Renal pelvis (tissue), 12 donors: ENCODE measurements at places on chromosomes 3 and 15. TPM values are rescaled to one million over a fixed set of nuclear protein-coding genes. Genes with fewer than 3 reads are reported as not detected.

DNA sequence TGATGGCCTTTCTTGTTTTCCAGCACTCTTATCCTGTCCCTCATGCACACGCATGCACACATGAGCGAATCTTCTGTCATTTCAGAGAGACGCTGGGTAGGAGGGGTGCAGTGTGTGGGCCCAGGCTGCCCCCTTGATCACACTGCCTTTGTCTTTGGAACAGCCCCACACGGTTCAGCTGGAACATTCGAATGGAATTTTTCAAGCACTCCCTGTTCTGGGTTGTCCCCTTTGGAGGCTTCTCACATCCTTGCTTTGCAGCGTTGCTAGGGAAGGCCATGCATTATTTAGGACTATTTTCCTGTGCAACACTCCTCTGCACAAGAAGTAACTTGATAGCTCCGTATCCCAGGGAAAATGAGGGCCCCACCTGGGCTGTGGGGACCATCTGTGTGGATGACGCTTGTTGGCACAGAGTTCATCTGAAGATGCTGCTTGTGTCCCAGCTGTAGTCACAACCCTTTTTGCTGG lies 78.4 kb downstream of the SPSB4 start:
- DNase-seq: peak; percentile 61

- DNase-seq: no peak
Observed at GRCh38 chr15:59886441-59886840, 117.7 kb upstream of the FOXB1 start.

DNA sequence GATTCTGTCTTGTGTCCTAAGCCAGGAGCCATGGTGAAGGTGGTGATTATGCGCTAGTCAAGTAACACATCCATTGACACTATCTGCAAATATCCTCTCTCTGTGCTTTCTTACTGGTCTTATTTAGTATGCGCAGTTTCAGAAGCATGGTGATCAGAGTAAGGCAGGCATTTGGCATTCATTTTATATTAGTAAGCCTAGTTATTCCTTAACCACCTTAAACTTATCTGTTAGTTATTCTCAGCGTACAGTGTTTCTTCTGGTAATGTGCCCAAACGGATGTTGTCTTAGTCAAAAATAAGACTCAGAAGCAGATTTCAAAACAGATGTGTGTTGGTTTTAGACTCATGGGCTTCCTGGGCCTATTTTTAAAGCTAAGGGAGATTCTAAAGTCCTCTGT lies 329.2 kb downstream of the GRM7 start:
- no peak for DNase-seq

GRCh38 chr3:42088803-42089530 lies 2.2 kb upstream of the TRAK1 start:
- no peak for DNase-seq

DNA sequence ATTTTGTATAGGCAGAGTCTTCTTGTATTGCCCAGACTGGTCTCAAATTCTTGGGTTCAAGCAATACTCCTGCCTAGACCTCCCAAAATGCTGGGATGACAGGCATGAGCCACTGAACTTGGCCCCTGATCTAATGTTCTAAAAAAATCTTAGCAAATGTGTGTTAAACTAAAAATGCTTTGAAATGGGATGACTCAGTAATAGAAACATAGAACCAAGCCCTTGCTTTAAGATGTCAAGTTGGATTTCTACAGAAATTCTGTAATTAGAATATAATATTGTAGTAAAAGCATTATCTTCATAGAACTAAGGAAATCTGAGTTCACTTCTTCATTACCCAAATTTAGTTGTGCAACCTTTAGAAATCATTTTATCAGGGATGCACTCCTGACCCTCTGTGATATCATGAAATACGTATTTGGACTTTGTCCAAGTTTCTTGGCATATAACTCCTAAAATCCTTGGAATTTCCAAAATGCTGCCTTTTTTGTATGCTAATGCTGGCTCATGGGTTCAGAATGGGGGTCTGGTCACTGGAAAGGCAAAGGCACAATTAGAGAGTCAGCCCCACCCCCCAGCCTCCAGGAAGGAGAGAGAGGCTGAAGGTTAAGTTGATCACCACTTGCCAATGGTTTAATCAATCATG lies 217.3 kb downstream of the TP63 start:
- DNase-seq: no peak

- no peak for DNase-seq
Observed at GRCh38 chr3:147449669-147450068, 40.5 kb downstream of the ZIC1 start.

- no peak for DNase-seq
Observed at GRCh38 chr3:129683201-129683600, 76.7 kb upstream of the PLXND1 start.

DNA sequence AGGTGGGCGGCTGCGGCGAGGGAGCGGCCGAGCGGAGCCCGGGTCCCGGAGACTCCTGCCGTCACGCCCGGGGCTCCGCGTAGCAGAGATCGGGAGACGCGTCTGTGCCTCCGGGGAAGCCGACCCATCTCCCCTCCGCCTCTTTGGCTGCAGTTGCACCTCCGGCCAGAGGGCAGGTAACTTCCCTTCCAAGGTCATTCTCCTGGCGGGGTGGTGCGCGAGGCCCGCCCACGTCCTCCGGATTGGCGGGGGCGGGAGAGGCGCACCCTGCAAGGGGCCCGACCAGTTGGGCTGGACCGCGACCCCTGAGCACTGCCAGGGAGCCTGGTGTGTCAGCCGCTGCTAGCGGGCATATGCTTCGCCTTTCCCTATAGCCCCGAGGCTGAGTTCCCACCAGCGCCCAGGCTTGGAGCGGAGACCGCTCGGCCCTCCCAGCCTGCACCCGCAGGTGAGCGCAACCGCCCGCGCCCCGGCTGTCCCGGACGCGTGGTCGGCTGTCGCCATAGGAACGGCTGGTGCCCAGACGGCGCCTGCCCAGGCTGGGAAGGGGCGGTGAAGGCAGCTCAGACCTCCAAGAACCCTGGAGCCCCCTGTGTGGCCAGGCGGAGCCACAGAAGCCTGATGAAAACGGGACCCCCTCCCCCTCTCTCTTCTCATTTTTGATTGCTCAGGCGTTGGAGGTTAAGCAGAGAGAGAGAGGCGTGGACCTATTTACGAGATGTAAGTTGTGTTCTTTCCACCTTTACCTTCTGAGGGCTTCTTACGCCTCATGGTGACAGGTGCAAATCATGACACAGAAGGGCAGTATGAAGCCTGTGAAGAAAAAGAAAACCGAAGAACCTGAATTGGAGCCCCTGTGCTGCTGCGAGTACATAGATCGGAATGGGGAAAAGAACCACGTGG lies 453 bp downstream of the ZDHHC23 start:
- DNase-seq: peak; percentile 38

DNA sequence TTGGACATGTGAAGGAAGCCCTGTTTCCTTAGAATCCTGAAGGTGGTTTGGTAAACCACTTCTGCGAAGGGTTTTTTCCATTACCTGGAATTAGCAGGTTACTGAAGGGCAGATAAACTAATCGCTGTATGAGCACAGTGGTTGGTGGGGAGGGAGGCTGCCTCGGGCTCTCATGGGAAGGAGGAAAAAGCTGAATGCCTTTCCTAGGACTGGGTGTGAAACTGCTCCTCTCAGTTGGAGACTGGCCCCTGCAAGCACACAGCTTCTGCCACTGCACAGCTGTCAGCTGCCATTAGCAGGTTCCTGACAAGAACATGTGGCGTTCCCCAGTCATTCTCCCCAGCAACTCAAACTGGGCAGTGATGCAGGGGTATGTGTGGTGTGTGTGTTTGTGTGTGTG lies 376.3 kb downstream of the GAP43 start:
- no peak for DNase-seq

GRCh38 chr15:36964626-36965025 lies 135.7 kb downstream of the MEIS2 start:
- DNase-seq: no peak

DNA sequence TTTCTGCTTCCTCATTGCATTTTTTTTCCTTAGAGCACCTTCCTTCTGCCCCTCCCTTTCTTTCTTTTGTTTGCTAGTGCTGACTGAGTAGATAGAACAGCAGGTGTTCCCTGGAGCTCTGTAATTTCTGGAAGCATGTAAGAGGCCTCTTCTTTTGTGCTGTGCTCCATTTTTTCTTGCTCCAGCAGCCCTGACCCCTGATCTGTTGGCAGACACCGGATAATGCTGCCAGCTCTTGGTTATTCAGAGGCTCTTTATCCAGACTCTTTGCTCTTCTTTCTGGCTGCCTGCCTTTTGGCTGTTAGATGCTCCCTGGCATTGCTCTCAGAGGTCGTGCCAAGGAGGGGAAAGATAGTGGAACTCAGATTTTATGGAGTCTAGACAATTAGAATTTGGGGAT lies 104.4 kb upstream of the RBMS3 start:
- no peak for DNase-seq

DNA sequence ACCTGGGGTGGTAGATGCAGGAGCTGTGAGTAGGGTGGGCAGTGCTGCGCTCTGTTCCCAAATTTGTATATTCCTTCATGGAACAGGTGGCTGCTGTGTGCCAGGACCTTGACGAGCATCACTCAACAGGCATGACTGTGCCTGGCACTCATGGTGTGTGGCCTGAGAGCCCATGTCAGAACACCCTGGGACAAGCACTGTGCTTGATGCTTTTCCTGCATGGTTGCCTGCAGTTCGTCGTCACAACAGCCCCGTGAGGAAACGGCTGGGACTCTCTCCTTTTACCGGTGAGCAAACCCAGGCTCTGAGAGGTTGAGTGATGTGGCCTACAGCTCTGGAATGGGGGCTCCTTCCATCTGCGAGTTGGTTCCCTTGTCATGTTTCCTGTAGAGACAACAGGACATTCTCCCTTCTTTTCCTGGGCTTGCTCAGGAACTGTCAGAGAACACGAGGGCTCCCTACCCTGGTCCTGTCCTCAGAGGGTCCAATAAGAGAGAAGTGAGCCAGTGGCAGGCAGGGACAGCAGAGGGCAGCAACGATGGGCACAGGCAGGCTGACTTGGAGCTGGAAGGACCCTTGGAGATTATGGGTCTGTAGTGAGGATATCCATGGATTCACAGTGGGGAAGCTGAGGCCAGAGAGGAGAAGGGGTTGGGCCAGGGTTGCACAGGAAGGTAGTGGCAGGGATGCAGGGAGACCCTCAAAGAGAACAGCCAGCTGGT lies 37.4 kb downstream of the PRKCD start:
- no peak for DNase-seq

DNA sequence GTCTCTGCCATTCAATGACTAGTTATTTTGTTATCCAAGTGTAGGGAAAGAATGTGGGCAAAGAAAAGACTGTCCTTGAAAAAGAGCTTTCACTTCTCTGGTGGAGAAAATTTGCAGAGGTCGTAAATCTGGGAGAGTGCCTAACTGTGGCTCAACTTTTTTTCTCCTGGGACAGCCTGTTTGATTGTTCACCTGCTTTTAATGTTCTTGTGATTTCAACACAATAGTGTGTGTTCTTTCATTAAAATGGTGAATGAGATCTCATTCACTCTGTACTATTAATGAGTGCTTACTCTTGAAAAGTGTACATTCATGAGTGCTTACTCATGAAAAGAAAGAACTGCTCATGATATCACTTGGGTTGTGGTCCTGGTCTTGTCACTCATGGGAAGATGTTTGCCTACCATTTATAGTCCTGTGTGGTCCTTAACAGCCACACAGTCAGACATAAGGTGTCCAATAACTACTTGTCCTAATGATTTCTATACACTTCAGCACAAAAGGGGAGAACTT lies 567.3 kb downstream of the GRM7 start:
- DNase-seq: no peak

DNA sequence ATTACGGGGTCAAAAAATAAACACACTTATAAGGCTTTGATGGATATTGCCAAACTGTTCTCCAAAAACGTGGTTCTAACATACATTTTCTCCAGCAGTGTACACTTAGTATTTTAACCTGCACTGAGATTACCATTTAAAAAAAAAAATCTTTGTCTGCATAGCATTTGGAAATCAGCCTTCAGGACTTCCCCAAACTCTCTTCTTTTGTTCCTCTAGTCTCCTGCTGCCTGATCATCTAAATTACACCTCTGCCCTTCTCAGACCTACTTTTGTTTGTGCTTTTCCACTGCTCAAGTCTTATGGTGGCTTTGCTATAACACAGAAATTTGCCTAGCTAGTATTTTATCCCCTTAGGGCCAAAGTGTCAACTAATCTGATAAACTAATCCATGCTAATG lies 3.8 kb downstream of the NCEH1 start:
- DNase-seq: no peak

DNA sequence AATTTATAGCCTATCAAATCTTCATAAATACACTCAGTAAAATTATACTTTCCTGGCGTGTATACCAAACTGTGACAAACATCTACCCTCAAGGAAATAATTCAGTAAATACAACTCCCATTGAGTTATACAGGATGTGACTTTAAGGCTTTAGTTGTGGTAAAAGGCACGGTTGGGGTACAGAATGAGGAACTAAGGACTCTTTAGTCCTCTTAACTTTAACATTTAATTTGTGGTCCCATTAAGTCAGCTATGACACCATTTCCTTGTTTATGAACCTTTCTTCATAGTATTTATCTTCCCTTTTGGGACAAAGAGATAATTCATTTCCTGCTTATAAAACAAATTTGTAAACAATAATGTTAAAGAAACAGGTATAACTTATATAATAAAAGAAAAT lies 30.2 kb downstream of the IFT80 start:
- no peak for DNase-seq

- DNase-seq: no peak
Observed at GRCh38 chr3:190362258-190362657, 25.7 kb upstream of the CLDN16 start.

DNA sequence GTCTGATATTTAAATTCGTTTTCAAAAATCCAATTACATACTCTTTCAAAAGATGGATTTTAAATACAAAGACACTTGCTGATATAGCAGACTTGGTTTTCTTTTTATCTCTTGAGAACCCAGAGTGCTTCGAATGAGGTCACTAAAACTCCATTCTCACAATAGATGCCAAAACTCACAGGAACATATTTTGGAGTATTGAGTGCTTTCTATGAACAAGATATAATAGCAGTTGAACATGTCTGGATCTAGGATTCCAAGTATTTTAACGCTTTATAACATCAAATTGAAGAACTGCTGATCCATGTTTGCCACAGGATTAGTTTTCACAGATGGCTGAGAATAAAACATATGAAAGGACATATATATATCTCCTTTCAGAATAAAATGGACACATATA lies 113.2 kb downstream of the SAMMSON start:
- no peak for DNase-seq

GRCh38 chr3:29594261-29594660 lies 313.4 kb downstream of the RBMS3 start:
- no peak for DNase-seq

- DNase-seq: no peak
Observed at GRCh38 chr15:85562824-85563223, 182.4 kb downstream of the AKAP13 start.

DNA sequence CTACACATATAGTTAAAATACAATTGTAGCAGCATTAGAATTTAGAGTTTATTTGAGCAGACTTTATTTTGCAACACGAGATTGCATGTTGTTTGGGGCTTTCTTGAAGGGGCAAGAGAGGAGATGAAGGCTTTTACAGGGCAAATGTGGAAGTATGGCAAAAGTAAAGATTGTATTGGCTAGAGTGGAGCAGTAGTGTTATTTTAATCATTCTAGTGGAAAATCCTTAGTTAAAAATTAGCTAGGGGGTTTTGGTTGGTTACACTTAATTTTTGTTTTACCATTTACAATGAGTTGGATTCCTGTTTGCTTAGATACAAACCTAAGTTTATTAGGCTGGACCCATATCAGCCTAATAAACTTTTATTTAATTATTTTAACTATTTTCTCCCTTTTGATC lies 4.6 kb downstream of the OR5H15 start:
- no peak for DNase-seq

- no peak for DNase-seq
Observed at GRCh38 chr3:78497767-78498166, 1270.0 kb downstream of the ROBO1 start.

The WDR49 gene
- polyA plus RNA-seq: 2.2 TPM

The DUT gene
- 162 TPM for polyA plus RNA-seq

The CLDN16 gene
- 43.0 TPM for polyA plus RNA-seq

The UNC13C gene
- 10.1 TPM for polyA plus RNA-seq

The FGF12 gene
- polyA plus RNA-seq: 6.0 TPM

The FBXL2 gene
- polyA plus RNA-seq: 25.3 TPM
